ENCODE measurements at places on chromosomes 13 and 19.

GRCh38 chr19:48798937-48799336 lies 11.9 kb downstream of the BCAT2 start:
- DNase-seq: no peak

DNA sequence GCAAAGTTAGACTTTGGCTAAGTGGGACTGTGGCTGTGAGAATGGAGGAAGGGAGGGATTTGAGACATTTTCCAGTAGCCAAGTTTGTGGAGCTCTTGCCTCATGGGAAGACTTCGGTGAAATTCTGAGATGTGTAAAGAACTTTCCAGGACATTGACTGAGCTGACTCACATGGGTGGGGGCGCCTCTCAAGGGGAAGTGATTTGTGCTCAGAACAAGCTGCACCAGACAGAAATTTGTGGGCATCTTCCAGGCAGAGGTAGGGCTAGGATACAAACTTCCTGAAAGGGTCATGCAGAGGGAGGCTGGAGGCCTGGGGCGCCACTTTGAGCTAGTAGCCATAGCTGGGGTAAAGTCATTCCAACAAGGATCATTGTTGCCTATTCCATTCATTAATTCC lies 9.8 kb upstream of the SIGLEC10 start:
- no peak for DNase-seq

DNA sequence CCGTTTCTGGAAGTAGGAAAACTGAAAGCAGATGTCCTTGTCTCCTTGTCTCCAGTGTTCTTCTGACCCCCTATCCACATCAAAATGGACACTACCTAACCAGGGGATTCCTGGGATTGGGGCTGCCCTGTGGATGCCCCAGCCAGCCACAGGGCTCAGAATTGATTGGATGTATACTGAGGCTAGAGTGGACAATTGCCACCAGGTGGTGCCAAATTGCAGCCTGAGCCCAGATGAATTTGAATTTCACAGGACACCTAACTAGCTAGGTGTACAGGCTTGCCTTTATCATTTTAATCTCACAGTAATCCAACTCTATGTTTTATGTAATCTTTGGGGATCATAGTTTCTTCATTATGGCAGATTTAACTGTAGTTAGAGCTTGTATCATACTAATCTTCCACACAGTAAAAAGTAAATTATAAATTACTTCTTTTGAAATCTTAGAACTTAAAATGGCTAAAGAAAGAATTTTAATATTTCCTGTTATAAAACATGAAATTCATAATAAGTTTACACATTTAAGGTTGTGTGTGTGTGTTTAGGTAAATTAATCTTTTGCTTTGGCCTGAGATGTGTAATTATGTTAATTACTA lies 58.0 kb downstream of the PIBF1 start:
- DNase-seq: peak; percentile 23

GRCh38 chr19:46958532-46958931 lies 61.1 kb upstream of the NPAS1 start:
- DNase-seq: no peak

DNA sequence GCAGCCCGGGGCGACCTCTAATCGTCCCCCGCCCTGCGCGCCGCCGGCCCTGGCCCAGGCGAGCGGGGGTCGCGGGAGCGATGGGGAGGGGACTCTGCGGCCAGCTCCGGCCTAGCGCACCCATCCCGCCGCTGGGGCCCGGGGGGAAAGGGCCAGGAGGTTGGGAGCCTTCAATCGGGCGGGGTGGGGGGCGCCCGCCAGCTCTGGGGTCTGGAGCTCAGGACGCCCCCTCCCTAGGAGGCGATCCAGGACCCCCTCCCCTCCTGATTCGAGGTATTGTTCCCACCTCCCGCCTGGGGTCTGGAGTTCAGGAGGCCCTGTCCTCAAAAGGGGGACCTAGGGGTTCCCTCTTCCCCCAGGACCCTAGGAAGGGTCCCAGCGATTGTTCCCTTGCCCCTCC lies 430 bp downstream of the ZNF358 start:
- no peak for DNase-seq

DNA sequence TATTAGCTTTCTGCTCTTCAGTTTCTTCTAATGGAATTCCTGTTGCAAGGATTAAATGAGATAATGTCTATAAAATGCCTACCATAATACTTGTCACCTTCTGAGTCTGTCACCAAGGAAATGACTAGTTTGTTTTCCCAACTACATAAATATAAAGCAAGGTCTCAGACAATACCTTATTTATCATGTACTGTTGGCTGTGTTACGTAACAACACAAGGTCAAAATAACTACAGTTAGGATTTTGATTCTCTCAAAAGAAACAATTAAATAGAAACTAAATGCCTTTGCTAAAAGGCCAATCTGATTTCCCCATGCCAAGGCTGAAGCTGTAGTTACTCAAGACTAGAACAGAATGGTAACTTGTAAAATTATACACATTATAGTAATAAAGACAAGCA lies 134.5 kb downstream of the PCDH9 start:
- no peak for DNase-seq

- DNase-seq: no peak
Observed at GRCh38 chr19:3404324-3405260, 38.2 kb downstream of the NFIC start.

DNA sequence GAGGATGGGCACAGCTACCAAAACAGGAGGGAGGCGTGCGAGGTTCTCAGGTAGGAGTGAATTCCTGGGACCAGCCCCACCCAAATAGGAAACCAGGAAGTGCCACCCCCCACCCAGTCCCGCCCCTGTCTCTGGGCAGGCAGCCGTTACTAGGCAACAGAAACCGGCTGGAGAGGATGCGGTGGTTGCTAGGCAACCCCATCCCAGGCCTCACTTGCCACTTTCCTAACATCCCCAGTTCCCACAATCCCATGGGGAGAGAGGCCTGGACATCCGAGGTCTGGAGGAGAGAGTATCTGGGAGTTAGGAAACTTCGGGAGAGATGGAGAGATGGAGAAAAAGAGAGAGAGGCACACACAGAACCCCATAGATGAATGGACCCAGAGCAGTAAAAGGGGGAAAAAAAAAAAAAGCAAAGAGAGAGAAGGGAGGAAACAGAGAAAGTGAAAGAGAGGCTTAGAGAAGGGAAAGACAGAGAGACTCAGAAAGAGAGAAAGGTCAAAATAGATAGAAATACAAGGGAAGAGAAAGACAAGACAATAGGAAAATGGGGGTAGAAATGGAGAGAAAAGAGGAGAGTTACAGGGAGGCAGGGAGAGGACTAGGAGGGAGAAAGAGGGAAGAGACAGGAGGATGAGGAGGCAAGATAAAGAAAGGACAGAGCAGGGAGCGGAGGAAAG lies 3.8 kb downstream of the GRIK5 start:
- DNase-seq: no peak

DNA sequence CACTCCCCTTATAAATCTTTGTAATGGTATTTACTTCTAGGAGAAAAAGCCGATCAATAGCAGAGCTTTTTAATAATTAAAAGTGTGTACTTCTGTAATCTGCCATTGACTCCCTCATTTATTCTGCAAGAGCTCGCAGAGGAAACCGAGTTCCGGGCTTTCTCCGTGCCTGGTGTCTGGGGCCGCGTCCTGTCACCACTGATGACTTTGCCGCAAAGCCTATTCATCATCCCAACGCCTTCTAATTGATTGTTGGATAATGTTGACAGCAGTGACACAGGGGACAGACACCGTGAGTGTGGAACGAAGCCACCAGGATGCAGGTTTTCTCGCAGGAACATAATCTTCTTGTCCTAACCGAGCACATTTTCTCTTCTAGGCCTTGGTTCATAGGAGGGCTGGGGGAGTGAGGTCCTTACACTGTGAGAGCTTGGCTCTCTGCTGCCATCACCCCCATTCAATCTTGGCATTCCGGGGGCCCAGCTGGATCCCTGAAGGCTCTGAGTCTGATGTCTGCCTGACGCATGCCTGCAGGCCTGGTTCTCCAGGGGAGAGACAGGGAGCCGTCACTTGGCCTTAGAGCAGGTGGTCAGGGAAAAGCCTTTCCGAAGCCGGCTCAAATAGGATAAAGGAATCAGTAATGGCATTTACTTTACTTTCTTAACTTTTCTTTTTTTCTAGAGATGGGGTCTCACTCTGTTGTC lies 110.3 kb downstream of the KDM4B start:
- no peak for DNase-seq

GRCh38 chr19:44552324-44552723 lies 22.8 kb upstream of the CEACAM20 start:
- no peak for DNase-seq

DNA sequence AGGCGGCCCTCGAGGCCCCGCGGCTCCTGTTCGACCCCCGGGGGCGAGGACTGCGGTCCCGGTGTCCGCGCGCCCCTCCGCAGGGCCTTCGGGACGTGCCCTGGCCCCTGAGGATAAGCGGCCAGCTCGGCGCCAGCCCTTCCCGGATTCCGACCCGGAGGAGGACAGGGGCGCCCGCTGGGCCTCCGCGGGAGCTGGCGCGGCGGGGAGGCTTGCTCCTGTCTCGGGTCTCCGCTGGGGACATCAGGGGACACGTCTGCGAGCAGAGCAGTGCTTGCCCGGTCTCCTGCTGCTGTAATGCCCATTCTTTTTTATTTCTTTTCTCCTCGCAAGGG lies 829 bp downstream of the B3GLCT start:
- peak; percentile 3 for DNase-seq

GRCh38 chr19:33954686-33955085 lies 158.0 kb downstream of the KCTD15 start:
- DNase-seq: no peak

GRCh38 chr13:27194895-27195764 lies 23.5 kb upstream of the USP12 start:
- DNase-seq: no peak

- DNase-seq: peak; percentile 5
Observed at GRCh38 chr13:60369242-60369641, 27.8 kb upstream of the TDRD3 start.

- DNase-seq: no peak
Observed at GRCh38 chr13:71149046-71149445, 718.0 kb downstream of the DACH1 start.

DNA sequence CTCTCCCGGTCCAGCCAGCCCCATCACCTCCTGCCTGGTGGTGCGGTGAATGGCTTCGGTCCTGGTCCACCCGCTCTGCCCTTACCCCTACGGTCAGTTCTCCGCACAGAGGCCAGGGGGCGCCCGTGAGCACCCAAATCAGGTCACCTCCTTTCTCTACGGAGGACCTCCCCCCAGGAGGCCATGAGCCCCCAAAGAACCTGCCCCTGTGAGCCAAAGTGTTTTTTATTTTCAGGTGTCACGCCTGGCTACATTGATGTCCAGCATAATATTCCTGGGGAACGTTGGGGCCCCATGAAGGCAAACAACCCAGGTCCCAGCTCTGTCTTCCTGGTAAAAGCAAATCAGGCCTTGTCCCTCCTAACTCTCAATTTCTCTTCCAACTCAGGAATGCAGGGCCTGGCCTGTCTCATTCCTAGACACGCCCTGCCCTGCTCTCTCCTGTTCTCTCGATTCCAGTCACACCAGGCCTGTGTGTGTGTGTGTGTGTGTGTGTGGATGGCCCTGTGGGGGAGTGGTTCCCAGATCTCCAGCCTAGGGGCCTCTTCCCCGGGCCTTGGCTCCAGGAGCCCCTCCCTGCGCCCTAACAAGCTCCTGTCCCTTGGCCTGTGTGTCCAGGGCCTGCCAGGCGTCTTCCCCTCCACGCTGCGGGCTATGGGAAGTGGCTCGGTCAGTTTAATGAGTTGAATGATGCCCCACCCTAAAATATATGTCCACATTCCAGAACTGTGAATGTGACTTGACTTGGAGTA lies 9.7 kb upstream of the GIPC1 start:
- peak; percentile 67 for DNase-seq

DNA sequence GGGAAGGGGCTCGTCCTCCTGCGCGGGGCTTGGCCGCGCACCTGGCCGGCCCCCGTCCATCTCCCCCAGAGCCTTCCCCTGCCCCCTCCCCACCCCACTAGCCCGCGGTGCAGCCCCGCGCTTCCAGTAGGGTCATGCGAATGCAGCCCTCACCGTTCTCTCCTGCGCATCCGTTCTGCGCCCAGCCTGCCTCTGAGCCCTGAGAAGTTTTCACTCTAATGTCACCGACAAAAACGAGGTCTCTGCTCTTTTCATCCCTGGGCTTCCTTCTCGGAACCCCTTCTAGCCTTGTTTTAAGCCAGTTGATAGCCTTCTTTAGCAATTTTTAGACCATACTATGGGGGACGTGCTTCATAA lies 97.4 kb downstream of the ATP8A2 start:
- DNase-seq: no peak

- no peak for DNase-seq
Observed at GRCh38 chr13:84127597-84128128, 245.4 kb upstream of the SLITRK1 start.

DNA sequence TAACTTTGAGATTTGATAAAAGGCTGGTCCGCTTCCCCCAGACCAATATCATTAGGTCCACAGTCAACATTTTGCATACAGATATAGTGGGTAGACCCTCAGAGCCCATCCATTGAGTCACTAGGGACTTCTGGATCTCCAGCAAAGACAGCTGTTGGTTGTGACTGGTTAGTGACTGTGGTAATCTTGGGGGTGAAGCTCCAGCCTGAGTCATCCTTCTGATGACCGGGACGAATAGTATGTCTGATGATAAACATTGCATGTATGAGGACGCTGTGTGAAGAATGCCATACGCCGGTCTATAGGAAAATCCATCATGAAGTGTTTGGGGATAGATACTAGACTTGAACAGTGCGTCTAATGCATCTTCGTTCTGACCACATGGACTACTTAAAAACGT lies 307.0 kb downstream of the UQCRFS1 start:
- no peak for DNase-seq

- no peak for DNase-seq
Observed at GRCh38 chr13:105116966-105117365, 1418.5 kb downstream of the EFNB2 start.

- no peak for DNase-seq
Observed at GRCh38 chr13:71789693-71790329, 77.2 kb downstream of the DACH1 start.

DNA sequence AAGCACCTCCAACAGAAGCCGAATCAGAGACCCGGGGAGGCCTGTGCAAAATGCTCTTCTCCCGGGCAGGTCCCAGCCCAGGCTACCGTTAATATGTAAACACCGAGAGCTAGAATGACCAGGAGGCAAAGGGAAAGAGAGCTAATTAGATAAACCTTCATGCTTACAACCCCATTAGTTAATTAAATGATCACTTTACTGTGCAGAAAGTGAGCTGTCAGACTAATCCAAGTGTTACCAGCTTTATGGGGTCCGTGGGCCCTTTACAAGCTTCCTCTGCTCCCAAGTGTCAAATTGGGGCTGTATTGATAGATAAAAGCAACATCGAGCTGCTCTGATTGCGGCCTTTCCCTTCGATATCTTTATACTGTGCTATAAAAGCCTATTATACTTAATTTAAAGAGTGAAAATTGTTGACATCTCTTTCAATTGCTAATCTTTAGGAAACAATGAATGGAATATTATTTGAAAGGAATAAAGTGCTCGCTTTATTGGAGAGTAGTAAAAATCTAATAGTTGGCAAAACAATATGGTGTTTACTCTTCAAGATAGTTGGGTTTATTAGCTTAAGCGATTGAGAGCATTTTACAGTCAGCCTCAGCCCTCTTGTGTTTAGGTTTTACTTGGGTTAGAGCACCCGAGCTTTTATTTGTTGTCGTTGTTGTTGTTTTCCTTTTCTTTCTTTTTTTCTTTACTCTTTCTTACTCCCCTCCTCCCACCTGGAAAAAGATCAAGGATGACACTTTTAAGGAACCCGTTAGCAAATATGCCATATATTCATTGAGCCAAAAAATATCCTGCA lies 189.3 kb upstream of the GPR12 start:
- DNase-seq: no peak

All from Kasumi-1 (cell line).